ENCODE measurements at places on chromosomes 7 and 10.

- DNase-seq = no peak
Measured at GRCh38 chr10:3530783-3531645, 254.0 kb downstream of the KLF6 start.

GRCh38 chr7:15848362-15848761, 161.9 kb upstream of the MEOX2 start:
- DNase-seq = no peak

DNA sequence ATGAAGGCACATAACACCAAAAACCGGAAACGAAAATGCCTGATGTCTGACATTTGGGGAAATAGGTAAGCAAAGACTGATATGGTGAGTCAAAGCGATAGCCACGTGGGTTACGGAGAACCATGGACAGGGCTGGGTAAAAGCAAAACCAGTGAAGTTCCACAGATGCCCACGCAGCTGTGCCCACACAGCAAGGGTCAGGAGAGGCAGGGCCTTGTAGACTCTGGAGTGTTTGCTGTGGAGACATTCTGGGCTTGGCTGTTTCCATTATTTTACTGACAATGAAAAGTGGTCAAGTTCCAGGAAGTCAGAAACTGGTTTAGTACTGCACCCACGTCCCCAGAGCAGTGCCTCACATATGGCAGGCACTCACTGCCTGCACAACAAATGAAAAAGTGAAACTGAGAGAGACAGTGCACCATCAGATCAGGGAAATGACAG, 148.7 kb downstream of the ZMYND11 start:
- no peak for DNase-seq

GRCh38 chr7:140674356-140674800, 1.6 kb downstream of the ADCK2 start:
- DNase-seq = no peak

DNA sequence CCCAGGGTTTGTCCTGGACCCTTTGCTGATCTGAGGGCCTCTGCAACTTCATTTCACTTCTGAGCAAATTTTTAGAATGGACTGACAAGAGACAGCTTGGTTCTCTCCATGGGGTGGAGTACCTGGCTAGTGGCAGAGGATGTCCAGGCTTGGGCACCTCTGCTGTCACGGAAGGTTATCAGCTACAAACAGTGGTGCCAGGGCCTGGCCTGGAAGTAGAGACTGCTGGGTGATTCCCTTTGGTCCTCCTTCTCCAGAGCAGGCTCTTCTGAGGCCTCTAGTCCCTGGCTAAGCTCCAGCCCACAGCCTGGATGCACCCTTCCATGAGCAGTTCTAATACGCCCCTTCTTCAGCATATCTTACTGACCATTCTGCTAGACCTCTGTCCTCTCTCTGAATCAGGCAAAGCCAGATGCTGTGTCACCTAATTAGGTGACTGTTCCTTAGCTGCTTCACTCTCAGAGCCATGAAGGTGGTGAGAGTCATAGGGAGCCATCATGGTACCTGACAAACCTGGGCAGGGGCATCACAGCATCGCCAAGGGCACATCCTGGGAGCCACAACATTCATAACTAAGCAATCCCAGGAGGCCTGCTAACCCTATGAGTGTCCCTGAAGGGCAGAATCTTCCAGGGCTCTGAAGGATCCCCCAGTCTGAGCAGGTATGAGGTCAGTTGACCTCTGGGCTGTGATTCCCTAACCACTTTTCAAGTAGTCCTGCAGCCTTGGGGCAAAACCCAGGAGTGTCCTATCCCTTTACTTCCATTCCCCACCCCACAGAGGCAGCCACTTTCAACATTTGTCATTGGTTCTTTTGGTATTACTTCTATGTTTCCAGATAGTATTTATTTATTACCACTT, 4.0 kb downstream of the ARHGAP22 start:
- no peak for DNase-seq

DNA sequence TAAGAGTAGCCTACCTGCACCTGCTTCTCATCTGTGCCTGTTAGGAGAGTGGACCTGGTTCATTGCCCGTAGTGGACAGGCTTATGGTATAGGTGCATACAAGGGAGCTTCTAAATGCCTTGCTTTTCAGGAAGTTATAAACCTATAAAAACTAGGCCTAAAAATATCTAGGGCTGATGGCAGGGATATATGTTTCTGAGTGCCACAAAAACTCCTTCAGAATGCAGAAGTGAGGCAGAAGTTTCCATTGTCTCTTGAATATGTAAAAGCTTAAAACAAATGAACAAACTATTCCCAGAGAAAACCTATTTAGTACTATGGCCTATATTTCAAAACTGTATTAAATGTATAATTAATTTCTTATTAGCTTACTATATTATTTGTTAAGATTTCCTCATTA, 91.8 kb downstream of the RNLS start:
- no peak for DNase-seq

DNA sequence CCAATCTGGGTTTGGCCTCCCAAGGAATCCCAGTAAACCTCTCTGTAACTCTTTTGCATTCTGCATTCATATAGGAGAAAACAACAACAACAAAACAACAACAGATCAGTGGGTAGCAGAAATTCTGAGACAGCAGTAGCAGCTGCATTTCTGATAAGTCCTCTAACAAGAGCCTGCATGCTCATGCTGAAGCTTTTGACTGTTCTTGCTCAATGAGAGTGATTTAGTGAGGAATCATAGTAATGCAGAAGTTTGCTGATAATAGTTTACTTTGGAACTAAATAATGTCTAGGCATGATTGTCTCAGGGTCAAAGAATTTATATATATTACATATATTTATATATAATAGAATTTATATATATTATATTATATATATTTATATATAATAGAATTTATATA, 35.2 kb downstream of the BMPER start:
- DNase-seq = no peak

DNA sequence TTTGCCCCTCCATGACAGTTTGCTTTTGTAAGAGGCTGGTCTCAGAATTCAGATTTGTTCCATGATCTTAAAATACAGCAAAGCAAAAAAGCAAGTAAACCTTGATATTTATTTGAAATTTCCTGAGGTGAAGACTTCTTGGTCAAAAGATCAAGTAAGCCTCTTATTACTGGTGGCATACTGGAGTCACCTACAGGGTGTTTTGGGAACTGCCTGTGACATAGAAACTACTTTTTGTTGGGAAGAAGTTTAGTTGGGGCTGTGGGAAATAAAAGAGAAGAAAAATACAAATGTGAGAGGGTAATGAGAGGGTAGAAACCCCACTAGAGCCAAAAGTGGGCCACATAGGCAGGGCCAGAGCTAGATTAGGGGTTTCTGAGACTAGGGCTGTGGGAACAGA, 217.9 kb downstream of the OTUD1 start:
- DNase-seq = no peak

DNA sequence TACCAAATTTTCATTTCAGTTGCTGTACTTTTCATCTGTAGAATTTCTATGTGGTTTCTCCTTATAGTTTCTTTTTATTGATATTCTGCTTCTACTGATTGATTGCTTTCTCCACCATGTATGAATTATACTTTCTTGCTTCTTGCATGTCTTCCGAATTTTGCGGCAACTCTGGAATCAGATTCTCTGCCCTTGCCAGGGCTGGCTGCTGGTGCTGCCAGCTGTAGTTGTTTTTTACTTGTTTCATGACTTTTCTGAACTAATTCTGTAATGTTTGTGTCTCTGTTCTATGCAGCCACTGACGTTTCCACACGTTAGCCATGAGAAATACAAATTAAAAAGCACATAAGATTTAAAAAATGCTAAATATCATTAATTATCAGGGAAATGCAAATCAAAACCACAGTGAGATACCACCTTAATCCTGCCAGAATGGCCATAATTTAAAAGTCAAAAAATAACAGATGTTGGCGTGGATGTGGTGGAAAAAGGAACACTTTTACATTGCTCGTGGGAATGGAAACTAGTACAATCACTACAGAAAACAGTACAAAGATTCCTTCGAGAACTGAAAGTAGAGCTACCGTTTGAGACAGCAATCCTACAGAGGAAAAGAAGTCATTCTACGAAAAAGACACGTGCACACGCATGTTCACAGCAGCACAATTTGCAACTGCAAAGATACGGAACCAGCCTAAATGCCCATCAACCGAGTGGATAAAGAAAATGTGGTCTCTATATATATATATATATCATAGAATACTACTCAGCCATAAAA, 51.5 kb downstream of the MAD1L1 start:
- no peak for DNase-seq

GRCh38 chr10:14389981-14390590, 59.4 kb upstream of the FRMD4A start:
- DNase-seq = peak; percentile 60

DNA sequence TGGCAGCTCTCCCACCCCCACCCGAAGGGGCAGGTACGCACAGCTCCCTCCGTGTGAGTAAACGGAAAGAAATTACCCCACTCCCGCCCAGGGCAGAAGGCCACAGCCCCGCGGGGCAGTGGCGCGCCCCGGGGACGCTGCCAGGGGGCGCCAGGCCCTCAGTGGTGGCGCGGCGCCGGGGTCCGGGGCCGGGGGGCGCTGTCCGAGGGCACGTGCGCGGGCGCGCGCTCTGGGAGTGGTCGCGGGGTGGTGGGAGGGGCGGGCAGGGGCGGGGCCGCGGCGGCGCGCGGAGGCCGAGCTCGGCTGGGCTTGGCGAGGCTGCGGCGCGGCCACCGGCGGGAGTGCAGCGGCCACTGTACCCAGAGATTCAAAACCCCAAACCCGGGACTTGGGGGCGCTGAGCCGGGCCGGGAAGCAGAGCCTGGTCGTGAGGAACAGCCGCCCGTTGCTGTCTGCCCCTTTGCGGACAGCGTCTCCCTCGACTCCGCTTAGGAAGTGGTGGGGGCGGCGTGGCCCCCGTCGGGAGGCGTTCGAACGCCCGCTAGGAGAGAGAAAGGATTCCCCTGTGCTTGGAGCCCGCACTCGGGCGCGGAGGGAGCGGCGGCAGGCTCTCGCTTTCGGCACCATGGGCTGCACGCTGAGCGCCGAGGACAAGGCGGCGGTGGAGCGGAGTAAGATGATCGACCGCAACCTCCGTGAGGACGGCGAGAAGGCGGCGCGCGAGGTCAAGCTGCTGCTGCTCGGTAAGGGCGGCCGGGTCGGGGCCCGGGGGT, at the start of gene GNAI1:
Gene GNAI1 (plus strand): TSS at position 296 of the 773 bp plus-strand sequence. CDS start 330 bp downstream, at position 626.
- DNase-seq = peak; percentile 46

- no peak for DNase-seq
Measured at GRCh38 chr10:99777918-99778714, 4.3 kb upstream of the ABCC2 start.

GRCh38 chr10:5447056-5447455, 34.7 kb downstream of the NET1 start:
- no peak for DNase-seq

DNA sequence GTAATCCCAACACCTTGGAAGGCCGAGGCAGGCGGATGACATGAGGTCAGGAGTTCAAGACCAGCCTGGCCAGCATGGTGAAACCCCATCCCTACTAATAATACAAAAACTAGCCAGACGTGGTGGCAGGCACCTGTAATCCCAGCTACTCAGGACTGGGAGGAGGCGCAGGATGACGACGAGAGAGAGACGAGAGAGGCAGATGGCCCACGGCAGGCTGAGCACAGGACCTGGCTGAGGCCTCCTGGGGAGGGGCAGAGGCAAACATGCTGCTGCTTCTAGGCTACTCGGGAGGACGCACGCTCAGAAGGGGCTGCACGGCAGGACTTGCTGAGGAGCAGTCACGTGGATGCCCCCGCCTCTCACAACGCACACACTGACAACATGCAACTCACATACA, 22.4 kb downstream of the DIP2C start:
- no peak for DNase-seq

- DNase-seq = no peak
Measured at GRCh38 chr10:79256264-79256806, 90.9 kb upstream of the PPIF start.

DNA sequence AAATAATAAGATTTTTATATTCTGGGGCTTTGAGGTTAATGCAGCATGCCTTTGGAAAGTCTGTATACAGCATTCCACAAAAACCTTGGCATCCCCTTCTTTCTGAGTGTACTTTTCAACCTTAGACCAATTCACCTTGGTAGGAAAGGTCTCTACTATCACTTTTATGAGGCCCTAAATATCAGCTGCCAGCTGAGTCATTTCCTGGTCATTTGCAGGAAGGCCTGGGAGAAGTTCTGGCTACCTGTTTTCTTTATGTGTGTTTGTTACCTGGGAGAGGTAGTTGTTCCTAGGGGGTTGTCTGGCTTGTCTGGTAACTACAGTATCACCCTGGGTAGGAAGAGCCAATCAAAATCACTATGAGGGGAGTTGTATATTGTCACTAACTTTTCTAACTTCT, 4.1 kb downstream of the SPAM1 start:
- no peak for DNase-seq

DNA sequence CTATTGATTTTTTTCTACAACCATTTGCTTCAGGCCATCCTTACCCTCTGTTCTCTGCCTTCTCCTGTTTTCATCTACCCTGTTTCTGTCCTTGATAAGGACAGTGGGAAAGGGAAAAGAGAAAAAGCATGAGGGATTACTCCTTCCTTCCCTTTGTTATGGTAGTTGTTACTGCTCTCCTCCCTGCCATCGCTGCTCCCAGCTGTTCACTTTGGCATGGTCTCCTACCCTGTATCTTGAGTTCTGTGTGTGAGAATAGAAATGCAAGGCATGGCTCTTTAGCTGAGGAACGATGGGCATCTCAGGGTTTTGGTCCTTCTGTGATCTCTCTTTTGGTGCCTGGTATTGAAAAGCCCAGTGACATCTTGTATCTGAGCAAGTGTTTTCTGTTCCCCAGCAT, 6.4 kb downstream of the CCSER2 start:
- DNase-seq = no peak

- DNase-seq = no peak
Measured at GRCh38 chr10:79088176-79088575, 19.4 kb downstream of the ZMIZ1 start.

DNA sequence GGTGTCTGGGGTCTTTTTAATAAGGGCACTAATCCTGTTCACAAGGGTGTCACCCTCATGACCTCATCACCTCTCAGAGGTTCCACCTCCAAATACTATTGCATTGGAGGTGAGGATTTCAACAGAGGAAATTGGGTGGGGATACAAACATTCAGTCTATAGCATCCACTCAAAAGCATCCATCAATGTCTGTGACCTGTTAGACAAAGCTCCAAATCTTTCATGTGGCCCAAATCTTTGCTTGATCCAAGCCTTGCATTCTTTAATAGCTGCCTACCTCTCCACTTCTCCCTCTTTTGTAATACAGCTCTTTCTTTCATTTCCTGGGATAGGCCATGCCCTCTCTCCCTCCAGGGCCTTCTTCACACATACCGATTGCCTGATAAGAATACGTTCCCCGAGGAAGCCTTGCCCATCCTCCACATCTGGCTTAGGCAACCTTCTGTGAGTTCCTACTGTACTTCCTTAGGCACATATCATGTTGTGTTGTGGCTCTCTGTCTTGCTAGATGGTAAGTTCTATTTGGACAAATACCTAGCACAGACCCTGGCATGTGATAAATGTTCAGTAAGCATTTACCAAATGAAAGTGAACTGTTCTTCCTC, 66.1 kb downstream of the CREM start:
- DNase-seq = no peak

- no peak for DNase-seq
Measured at GRCh38 chr7:47625861-47626715, 44.2 kb upstream of the TNS3 start.

GRCh38 chr10:121567569-121567968, 30.7 kb downstream of the FGFR2 start:
- DNase-seq = no peak

All from activated naive CD8-positive, alpha-beta T cell treated with anti-CD3 and anti-CD28 coated beads for 36 hours (primary cell).